ENCODE measurements at places on chromosomes 11 and 22.

DNA sequence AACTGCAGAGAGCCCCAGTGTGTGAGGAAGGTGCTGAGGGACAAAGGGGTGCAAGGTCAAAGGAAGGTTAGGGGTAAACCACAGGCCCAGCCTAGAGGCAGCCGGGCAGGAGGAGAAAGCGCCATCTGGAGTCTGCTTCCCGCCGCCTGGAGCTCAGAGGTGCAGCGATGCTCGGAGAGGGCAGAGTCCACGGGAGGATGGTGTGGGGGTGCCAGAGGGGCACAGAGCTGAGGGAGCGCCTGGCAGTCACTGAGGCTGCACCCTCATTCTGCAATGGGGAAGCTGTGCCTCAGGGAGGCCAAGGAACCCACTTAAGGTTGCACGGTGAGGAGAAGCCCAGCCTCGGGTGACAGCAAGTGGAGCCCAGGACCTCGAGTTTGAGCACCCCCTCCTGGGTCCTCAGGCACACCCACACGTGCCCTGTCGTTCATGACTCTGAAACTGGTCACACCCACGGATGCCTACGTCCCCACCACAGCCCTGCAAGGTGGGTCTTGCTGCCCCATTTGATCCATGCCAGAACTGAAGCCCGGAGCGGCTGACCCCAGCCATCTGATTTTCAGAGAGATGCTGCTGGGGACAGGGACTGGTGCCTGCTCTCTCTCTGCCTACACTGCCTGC is 1.6 kb downstream of the IL2RB start:
- DNase-seq, result no peak

DNA sequence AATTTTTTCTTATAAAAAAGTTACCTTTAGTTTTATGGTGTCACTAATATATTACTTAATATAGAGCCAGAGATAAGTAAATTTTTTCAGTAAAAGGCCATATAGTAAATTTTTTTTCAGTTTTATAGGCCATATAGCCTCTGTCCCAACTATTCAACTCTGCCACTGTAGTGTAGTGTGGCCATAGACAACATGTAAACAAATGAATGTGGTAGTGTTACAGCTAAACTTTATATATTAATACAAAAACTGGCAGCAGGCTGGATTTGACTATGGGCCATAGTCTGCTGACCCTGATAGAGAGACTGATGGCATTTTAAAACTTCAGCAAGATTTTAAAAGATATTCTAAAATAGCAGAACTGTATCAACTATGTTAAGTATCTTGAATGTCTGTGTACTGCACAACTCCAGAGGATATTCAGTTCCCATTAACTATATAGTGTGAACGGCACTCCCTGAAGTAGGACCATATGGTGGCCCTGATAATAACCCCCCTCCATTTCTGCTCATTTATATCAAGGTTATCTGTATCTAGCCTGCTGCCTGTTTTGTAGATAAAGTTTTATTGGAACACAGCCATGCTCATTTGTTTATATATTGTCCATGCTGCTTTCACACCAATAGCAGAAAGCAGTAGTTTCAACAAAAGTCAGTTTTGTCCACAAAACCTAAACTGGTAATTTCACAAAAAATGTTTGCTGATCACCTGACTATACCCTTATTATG is 71.6 kb downstream of the PRMT3 start:
- DNase-seq, result no peak

DNA sequence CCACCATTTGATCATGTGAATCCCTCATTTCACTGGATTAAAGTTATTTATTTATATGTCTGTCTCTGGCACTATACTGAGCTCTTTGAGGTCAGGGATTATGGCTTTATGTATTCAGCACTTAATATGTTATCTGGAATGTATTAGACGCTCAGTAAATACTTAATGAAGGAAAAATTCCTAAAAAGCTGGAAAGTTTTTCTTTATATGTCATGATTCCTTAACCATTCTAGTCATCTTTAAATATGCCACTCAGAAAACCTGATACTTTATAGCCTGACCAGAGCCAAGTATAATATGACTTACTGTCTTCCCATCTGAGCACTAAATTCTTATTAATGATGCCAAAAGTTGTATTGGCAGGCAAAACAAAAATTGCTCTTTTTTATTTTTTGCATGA is 27.1 kb downstream of the RNF169 start:
- DNase-seq, result no peak

GRCh38 chr11:35182317-35182939 is 43.5 kb downstream of the CD44 start:
- DNase-seq, result no peak

DNA sequence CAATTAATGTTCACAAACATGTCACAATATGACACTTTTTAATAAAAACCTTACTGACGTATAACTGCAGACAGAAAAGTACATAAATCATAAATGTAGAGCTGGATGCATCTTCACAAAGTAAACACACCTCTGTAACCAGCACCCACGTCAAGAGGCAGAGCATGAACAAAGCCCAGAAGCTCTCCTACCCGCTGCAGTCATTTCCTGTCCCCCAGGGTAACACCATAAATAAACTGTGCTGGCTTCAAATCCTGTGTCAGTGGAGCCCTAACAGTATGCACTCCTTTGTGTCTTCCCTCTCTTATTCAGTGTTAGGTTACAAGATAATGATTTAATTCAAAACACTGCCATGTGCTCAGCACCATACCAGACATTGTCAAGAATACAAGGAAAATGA is 5.7 kb downstream of the SYT13 start:
- no peak for DNase-seq

DNA sequence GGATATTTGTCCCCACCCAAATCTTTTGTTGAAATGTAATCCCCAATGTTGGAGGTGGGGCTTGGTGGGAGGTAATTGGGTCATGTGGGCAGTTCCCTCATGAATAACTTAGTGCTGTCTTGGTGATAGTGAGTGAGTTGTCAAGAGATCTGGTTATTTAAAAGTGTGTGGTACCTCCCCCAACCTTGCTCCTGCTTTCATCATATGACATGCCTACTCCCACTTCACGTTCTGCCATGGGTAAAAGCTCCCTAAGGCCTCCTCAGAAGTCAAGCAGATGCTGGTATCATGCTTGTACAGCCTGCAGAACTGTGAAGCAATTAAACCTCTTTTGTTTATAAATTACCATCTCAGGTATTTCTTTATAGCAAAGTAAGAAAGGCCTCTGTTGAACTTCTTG is 30.6 kb downstream of the AAMDC start:
- no peak for DNase-seq

GRCh38 chr22:18013436-18013835 is 10.9 kb downstream of the MICAL3 start:
- DNase-seq, result no peak

DNA sequence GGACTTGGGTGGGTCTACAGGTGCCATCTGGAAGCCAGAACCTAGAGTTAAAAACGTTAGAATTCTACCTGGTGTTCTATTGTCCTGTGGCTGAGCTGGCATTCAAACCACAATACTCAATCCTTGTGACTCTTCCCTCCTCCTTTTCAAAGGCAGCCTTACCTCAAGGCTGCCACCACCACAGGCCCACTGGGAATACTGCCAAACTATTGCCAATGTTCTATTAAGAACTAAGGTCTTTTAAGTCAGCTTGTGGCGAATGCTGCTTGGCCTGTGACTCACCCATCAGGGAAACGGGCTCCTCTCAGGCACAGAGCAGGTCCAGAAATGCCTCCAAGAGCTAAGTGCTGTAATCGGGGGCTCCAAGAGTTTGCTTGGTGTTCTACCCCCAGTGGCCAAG is 1008.4 kb downstream of the JRKL start:
- DNase-seq, result no peak

GRCh38 chr11:76355172-76355571 is 25.8 kb downstream of the THAP12 start:
- no peak for DNase-seq

- DNase-seq, result no peak
These were observed 69.2 kb downstream of the FANCF start for GRCh38 chr11:22556381-22556780.

- DNase-seq, result no peak
These were observed 1.8 kb upstream of the EPS8L2 start for GRCh38 chr11:704228-704674.

DNA sequence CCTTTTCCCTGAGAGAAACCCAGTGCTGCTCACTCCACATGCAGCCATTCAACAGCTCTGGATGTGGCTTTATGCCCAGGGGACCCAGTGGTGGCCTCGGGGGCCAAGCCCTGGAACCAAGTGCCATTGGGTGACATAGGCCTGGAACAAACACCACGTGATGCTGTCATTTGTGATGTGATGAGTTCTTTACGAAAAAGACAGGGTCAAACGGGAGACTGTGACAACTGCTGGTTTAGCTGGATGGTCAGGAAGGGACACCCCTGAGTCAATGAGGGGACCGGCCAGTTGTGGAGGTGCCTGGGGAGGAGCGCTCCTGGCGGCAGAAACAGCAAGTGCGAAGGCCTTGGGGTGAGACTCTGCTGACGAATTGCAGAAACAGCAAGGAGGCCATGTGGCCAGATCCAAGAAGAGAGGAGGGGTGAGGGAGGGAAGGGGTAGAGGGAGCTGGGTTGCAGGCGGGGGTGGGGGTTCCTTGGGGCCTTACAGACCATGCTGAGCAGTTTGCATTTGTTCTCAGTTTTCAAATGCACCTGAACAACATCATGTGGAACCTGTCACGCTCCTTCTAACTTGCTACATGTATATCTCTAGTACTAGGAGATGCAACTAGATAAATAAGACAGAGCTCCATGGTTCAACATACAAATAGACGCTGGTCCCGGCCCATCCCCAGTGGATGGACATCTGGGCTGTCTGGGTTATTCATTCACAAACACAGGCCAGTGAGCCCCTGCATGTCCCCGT is 56.1 kb downstream of the IGLL5 start:
- no peak for DNase-seq

DNA sequence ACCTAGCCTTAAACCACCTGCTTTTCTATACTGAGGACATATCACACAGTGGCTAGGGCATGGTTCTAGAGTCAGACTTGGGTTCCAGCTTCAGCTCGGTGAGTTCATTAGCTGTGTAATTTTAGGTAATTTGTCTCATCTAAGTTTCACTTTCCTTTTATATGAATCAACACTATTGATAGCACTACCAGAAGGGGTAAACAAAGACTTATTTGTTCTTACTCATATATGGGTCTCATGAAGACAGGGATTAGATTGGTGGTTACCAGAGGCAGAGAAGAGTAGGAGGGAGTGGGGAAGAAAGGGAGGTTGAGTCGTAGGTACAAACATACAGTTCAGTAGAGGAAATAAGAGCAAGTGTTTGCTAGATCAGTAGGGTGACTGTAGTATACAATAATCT is 924.7 kb downstream of the OPCML start:
- DNase-seq, result no peak

GRCh38 chr11:65858681-65859087 is 704 bp upstream of the CFL1 start:
- no peak for DNase-seq

DNA sequence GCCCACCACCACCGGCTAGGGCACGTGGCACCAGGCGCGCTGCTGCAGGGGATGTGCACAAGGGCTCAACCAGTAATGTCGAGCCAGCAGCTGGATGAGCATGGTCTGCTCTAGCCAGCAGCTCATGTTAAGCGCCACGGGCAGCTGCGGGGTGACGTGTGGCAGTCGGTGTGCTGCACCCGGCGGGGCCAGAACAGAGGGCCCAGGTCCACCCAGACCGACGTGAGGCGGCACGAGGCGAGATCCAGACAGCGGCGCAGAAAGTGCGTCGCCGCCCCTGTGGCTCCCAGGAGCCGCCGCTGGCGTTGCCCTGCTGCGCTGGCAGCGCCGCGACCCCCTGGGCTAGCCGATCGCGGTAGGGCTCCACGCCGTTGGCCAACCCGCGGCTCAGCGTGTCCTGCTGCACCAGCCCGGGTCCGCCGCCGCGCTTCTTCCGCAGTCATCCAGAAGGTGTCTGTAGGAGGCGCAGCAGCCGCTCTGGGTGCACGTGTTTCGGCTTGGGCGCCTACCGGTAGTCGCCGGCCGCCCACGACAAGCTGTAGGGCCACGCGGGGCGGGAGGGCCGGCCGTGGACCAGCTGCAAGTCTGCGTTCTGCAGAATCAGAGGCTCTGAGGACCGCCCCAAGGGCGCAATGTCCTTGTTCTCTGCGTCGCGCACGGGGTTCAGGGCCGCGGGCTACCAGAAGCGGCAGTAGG is 4.6 kb upstream of the GALR3 start:
- no peak for DNase-seq

- DNase-seq, result no peak
These were observed 10.8 kb downstream of the TP53I11 start for GRCh38 chr11:44939673-44940395.

DNA sequence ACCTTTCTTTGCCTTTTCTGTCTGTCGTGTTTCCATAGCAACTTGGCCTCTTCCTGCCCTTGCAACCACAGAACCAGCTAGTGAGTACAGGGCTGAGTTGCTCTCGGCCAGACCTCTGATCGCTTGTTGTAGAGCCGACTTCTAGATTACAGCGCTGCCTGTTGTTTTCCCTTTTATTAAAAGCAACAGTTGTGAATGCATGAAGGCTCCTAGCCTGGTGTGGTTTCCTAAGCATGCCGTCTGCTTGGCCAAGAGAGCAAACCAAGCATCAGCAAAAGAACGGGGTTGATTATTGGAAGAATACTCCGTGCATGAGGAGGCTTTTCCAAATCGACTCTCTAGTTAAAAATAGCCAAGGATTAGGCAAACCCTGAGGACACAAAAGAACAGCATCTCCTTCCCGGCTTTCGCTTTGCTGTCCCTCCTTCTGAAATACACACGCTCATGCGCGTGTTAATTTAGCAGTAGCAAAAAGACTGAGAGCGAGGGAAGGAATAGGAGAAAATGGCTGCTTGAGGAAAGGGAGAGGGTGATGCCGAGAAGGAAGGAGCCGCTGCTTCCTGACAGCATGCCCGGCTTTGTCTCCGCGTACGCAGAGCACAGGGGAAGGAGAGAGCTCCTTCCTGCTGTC is 71.5 kb upstream of the TTC12 start:
- no peak for DNase-seq

DNA sequence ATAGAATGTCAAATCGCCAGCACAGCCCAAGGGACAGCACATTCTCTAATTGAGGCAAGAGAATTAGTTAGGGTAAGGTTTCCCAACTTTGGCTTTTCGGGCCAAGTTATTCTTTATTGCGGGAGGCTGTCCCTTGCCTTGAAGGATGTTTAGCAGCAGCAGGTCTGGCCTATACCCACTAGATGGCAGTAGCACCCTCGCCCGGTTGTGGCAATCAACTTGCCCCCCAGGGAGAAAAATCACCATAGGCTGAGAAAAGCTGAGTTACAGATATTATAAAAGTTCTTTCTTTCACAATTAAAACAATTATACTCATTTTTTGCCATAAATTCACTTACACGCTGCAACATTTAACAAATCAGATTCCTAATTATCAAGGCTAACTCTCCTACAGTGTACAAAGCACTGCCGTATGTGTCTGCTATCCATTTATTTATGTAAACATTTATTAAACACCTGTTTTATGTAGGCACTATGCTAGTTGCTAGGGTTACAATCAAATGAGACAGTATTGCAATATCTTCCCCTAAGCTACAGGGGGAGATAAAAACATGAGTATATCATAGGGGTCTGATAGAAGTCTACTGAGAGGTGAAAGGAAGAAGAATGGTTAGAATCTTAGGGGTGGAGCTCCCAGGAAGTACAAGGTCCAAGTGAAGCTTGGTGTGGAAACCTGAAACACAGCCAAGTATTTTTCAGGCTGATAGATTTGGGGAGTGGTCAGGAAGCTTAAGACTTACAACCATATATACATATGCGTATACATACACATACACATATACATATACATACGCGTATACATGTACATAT is 452.3 kb downstream of the RAB38 start:
- DNase-seq, result peak; percentile 23

Data from A549 (cell line).